Stimulated activated CD4-positive, alpha-beta T cell treated with anti-CD3 and anti-CD28 coated beads, Interleukin-15, amount 100 ng/mL, for 48 hours (primary cell): ENCODE measurements at places on chromosomes 6 and 20.

GRCh38 chr6:129575378-129576118, 134.4 kb downstream of the ARHGAP18 start:
- no peak for DNase-seq

- DNase-seq: no peak
These were observed 123.3 kb downstream of the TBC1D32 start for GRCh38 chr6:121210943-121211342.

GRCh38 chr6:19434065-19434464, 403.1 kb upstream of the ID4 start:
- no peak for DNase-seq

GRCh38 chr6:156914181-156914580, 137.0 kb downstream of the ARID1B start:
- no peak for DNase-seq

GRCh38 chr6:130978660-130979396, 84.2 kb downstream of the EPB41L2 start:
- no peak for DNase-seq

DNA sequence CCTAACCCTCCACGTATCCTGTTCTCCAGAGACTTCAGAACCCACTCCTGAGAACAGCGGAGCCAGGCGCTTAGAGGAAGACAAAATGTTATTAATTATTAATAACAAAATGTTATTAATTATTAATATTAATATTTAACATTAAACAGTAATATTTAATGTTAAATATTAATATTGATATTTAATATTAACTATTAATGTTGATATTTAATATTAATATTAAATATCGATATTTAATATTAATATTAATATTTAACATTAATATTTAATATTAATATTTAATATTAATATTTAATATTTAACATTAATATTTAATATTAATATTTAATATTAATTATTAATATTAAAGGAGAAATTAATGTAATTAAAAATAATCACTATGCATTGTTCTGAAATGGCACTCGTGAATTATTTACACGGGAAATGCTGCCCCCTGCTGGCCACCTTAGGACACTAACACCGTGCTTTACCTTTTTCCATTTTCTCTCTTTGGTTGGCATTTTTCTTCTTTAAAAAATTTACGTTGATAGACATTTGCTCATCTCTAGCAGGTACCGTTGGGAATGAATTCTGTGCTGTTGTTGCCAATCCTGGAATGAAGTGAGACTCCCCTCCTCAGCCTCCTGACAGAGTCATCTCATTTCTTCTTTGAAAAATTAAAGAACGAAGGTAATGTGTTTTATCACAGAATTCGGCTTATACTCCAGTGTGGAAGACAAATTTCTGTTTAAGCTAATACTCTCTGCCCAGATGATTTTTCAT, 7.5 kb upstream of the GGTLC1 start:
- peak; percentile 40 for DNase-seq

- no peak for DNase-seq
These were observed 2.6 kb downstream of the GHRH start for GRCh38 chr20:37259031-37259430.

DNA sequence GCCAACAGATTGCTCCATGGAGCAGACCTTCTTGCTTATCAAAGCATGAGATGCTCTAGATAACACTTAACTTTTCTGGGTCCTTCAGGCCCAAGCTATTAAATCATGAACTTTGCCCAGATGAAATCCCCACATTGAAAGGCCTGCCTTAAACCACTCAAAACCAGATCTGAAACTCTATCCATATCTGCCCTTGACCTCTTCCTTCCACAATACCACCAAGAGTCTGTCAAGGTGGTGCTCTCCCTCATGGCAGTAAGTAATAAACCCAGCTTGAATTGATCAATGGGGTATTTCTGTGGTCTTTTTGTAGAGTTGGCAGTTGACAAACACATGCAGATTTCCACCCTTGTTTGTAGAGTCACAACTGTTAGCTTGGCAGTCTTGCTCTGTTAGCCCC, 135.5 kb downstream of the ISM1 start:
- no peak for DNase-seq

GRCh38 chr6:22322103-22323030, 25.5 kb upstream of the PRL start:
- no peak for DNase-seq

DNA sequence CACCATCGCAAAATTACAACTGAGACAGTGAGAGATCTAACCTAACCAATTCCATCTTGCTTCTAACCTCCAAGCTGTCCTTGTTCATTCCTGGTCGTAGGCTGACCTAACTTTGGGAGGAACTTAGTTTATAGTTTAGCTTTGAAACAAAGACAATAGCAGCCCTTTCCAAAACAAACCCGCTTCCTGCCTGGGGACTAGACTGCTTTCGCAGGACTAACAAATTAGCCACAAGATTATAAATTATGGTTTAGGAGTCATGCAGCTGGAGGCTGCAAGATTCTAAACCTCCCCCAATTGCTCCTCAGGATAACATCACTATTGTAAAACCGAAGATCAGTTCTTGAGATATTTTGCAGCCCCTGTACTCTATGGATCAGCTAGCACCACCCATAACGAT, 63.2 kb downstream of the TRIM27 start:
- DNase-seq: no peak

DNA sequence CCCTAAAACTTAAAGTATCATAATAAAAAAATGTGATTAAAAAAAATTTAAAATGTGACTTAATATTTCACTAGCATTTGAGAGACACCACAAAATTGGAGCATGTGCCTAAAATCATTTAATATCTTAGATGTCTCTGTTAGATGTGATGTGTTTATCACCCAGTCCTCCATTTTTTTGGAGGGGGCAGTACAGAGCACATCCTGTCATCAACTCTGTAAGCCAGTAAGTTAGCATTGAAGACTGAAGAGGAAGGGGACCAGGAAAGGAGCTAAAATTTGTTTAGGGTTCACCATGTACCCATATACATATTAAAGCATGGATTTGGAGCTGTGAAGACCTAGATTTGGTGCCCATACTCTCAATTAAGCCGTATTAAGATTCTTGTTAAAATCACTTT, 30.7 kb upstream of the ADIG start:
- DNase-seq: no peak

- peak; percentile 75 for DNase-seq
These were observed at the start of gene TNFRSF21 for GRCh38 chr6:47309291-47310130. Gene TNFRSF21 (minus strand): TSS chr6:47309905. CDS start chr6:47309511, 394 bp downstream.

DNA sequence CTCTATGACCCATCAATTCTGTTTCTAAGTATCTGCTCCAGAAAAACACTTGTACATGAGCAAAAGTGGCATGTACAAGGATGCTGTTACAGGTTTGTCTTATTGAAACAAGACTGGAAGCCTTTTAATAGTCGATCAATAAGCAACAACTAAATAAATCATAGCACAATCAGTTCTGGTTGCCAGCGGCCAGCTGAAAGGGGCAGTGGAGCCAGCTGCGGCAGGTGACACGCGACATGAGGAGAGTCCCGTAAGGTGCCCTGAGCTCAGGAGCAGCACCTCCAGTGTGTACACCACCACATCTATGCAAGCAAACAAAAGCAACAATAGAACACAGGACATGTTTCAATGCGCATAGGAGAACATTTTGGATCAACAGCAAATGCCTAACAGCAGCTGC, 20.7 kb upstream of the NNAT start:
- no peak for DNase-seq

DNA sequence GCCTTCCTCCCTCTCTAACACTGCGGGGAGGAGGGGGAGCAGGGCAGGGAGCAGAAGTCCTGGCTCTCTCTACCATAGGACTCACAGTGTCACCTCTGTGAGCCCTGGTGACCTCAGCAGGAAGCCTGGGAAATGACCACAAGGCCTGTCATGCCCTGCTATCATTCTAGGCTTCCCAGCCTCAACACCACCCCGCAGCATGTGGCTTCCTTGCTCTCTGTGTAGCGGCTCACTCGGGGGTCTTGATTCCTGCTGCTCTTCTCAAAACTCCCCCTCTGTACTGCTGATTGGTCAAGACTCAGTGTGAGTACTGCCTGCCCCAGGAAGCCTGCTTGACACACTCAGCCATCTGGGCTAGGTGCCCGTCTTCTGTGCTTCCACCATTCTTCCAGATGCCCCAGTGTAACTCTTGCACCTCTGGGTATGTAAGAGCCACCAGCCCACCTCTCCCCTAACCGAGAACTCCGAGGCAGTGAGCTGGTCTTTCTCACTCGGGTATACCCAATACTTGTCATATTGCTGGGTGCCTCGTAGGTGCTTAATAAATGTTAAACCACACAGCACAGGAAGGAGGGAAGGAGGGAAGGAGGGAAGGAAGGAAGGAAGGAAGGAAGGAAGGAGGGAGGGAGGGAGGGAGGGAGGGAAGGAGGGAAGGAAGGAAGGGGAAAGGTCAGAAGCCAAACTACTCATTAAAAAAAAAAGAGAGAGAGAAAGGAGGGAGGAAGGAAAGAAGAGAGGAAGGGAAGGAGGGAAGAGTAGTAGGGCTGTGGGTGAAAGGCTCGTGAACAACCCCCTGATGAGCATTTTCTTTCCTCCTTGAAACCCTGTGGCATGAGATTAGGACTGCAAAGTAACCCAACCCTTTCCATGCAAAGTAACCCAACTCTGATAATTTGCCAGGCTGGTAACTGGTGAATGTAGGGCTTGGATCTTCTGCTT, 5.0 kb downstream of the MDFI start:
- DNase-seq: no peak

GRCh38 chr20:31670371-31671228, 32.9 kb downstream of the COX4I2 start:
- no peak for DNase-seq

DNA sequence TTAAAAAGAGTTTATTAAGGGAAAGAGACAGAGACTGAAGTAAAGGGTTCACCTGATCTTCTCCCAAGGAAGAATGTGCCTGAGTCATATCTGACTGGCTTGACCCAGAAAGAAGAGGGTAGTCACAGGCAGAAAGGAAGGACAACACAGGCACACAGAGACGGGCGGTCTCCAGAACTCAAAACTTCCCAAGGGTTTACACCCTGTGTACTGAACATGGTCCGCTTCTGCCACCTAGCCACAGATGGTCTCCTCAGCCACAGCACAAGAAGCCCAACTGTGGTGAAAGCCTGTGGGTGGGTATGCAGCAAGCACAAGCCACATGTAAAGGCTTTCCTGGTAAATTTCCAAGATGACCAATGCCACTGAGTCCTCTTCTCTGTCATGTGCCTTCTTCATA, 17.2 kb downstream of the UNC5CL start:
- DNase-seq: no peak

- DNase-seq: no peak
These were observed 99.4 kb downstream of the ASXL1 start for GRCh38 chr20:32457479-32457986.

- DNase-seq: no peak
These were observed 1162.8 kb upstream of the CITED2 start for GRCh38 chr6:140537211-140537610.

GRCh38 chr6:138722425-138723371, 50.9 kb upstream of the CCDC28A start:
- DNase-seq: no peak

DNA sequence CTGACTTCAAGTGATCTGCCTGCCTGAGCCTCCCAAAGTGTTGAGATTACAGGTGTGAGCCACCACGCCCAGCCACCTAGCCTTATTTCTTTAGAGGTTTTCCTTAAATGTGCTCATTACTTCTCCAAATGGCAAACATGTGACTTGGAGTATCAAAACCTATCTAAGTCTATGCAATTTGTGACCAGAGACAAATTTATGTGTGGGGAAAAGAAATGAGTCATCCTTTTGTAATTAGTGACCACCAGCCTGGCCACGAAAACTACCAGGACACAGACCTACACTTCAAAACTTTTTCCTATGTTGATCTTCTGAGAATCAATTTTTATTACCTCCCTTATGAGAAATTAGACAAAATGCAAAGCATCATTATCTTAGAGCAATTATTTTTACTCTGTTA, 64.6 kb upstream of the OGFRL1 start:
- DNase-seq: no peak

- no peak for DNase-seq
These were observed 17.9 kb downstream of the CHMP4B start for GRCh38 chr20:33828967-33829560.

GRCh38 chr6:53961679-53962370, 149.4 kb upstream of the MLIP start:
- no peak for DNase-seq

DNA sequence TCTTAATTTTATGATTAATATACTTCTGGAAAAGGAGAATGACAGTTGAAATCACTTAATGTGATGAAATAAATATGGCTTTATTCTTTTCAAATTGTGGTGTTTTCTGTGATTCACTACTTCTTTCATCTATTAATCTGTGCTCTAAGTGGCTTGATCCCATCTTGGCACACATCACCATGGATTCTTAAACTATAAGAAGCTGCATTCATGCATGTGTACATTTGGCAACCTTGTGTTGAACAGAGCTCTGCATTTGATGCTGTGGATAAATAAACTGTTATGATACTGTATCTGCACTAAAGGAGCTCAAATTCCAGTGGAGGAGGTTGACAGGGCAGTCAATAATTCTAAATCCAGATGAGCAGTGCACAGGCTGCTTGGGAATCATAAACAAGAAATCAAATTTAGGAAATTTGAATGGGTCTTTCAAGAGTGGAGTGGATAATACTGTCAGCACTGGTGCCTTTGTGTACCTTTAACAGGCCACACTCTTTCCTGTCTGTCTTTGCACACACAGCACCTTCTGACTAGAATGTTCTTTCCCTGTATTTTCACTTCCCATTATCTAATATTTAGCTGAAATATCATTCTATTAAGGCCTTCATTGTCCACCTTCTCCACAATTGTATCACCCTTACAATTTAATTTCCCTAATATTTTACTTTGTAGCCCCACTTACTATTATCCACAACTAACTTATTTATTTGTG, 252.9 kb downstream of the GRM1 start:
- DNase-seq: no peak

DNA sequence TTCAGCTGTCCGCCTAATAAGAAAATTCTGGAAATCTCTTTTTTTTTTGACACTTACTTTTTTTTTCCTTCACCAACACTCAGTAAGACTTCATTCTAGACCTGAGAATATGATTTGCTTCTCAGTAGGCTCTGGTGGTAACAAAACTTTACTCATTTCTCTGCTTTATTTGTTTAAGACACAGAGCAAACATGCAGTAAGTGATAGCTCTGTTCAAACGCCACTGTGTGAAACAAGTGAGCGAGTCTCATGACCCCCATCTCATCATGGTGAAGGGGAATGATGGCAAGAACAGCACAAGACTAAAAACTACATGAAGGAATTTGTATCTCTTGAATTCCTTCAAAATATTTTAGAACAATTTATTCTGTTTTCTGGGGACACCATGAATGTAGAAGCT, 541.6 kb upstream of the POU3F2 start:
- DNase-seq: no peak

- no peak for DNase-seq
These were observed 90.2 kb downstream of the TMEM242 start for GRCh38 chr6:157233156-157233555.

DNA sequence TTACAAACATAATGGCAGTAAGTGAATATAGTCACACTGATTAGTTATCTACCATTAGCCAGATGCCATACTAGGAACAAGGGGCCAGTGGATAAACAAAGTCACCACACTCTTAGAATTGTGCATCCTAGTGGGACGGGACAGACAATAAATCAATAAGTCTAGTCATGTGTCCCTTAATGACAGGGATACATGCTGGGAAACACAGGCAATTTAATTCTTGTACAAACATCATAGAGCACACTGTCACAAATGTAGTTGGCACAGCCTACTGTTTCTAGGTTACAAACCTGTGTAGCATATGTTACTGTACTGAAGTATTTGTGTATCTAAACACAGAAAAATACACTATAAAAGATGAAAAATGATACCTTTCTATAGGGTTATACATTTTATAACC, 123.0 kb upstream of the FAM184A start:
- DNase-seq: no peak

GRCh38 chr6:24504649-24505586, 10.1 kb downstream of the ALDH5A1 start:
- no peak for DNase-seq
